Upper lobe of left lung (tissue), 6 donors: ENCODE measurements at places on chromosomes 11 and 22. TPM values are rescaled to one million over a fixed set of nuclear protein-coding genes. Genes with fewer than 3 reads are reported as not detected.

DNA sequence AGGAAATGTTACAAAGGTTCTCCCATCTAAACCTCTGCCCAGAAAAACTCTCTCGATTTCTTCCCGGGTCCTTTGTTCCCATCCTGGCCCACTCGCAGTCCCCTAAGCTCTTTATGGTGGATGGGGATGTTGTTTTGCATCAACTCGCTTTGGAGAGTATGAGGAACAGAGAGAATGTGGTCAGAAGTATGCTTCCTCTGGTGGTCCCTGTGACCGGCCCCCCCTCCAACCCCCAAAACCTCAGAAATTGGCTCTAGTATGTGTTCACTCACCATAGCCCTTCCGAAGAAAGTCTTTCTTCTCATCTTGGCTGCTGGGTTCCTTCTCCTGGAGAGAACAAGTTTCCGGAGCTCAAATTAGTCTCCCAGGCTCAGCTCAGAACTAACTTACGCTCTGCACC, 54.4 kb downstream of the GRAMD1B start:
- DNase-seq: no peak
- no peaks in the 10 kb centered on the region for H3K4me1 ChIP-seq
- no peaks in the 10 kb centered on the region for H3K27me3 ChIP-seq
- H3K36me3 ChIP-seq: no peaks in the 10 kb centered on the region

- peaks cover 23% of the 10 kb centered on the region for H3K4me1 ChIP-seq
- no peaks in the 10 kb centered on the region for H3K27me3 ChIP-seq
- no peak within 1 kb of the TSS for H3K27ac ChIP-seq
- peaks cover 10% of the 10 kb centered on the region for H3K36me3 ChIP-seq
Observed at GRCh38 chr11:118527109-118527508, at the start of gene TTC36. TSS of gene TTC36 (plus strand) at chr11:118527474. CDS start at chr11:118527495, 21 bp downstream.

MPZL2 gene
- total RNA-seq: 128 TPM

- H3K4me3 ChIP-seq: no peak overlapping the region
- H3K27me3 ChIP-seq: no peaks in the 10 kb centered on the region
- peaks cover 6% of the 10 kb centered on the region for H3K4me1 ChIP-seq
- no peak overlapping the region for H3K27ac ChIP-seq
Observed at GRCh38 chr11:117908959-117909610, 20.1 kb downstream of the TMPRSS13 start.

RFPL2 gene
- not detected for total RNA-seq

GRCh38 chr22:45515676-45516075, 13.0 kb downstream of the FBLN1 start:
- no peaks in the 10 kb centered on the region for H3K36me3 ChIP-seq
- H3K4me1 ChIP-seq: peaks cover 5% of the 10 kb centered on the region
- H3K4me3 ChIP-seq: no peak overlapping the region
- no peak overlapping the region for H3K27ac ChIP-seq
- DNase-seq: no peak
- no peaks in the 10 kb centered on the region for H3K27me3 ChIP-seq

- no peak for DNase-seq
- no peaks in the 10 kb centered on the region for H3K4me1 ChIP-seq
- no peak overlapping the region for H3K27ac ChIP-seq
- no peaks in the 10 kb centered on the region for H3K27me3 ChIP-seq
- H3K4me3 ChIP-seq: no peak overlapping the region
- H3K36me3 ChIP-seq: no peaks in the 10 kb centered on the region
Observed at GRCh38 chr22:22588485-22589164, 29.6 kb upstream of the PRAME start.

DNA sequence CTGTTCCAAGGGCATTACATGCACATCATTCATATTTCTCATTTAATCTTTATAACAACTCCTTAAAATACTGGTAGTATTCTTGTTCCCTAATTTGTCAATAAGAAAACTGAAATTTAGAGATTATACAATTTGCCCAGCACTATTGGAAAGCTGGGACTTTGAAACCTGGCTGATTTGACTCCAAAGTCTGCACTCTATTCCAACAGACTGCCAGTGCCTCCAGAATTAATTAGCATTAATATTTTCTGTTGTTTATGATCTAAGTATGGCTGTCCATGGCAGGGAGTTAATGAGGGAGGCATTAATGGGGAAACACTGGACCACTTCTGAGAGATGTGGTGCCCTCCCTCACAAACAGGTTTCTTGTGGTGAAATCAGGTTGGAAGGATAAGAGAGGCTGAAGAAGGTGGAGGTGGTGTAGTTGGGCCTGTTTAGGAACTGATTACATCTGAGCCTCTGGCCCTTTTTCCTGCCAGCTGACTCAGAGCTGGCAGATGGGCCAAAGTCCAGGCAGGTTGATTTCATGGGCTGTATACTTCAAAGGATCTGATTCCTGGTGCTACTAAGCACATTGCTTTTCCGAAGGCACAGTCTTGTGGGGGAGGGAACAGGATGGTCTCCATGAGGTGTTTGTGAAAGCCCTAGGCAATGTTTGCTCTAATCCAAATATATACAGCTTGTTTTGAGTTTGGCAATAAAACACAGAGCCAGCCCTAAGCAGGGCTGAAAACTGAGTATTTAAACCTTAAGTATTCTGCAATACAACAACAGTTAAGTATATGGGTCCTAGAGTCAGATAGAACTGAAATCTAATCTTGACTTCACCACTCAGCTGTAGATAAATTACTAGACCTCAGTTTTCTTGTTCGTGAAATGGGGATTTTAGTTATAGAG, 21.0 kb upstream of the RAB30 start:
- no peaks in the 10 kb centered on the region for H3K36me3 ChIP-seq
- H3K27me3 ChIP-seq: no peaks in the 10 kb centered on the region
- no peak overlapping the region for H3K4me3 ChIP-seq

A4GALT gene
- total RNA-seq: 17.3 TPM

DNA sequence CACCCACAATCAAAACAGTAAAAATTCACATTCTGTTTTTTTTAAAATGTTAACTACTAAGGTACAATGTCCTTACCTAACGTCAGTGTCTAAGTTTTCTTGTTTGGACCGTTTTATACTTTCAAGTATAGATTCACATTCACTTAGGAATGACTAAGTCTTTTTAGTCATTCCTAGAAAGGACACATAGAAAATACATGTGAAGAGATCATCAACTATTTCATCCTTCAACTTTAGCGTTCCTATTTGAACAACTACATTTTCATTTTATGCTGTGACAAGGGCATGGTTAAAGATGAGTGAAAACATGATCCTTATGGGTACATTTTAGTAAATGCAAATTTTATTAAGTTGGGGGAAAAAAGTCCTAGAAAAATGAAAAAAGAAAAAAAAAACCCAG, 62.8 kb downstream of the DDX10 start:
- no peaks in the 10 kb centered on the region for H3K27me3 ChIP-seq
- no peak overlapping the region for H3K27ac ChIP-seq
- H3K4me1 ChIP-seq: peaks cover 5% of the 10 kb centered on the region
- H3K4me3 ChIP-seq: no peak overlapping the region
- DNase-seq: no peak
- no peaks in the 10 kb centered on the region for H3K36me3 ChIP-seq

DNA sequence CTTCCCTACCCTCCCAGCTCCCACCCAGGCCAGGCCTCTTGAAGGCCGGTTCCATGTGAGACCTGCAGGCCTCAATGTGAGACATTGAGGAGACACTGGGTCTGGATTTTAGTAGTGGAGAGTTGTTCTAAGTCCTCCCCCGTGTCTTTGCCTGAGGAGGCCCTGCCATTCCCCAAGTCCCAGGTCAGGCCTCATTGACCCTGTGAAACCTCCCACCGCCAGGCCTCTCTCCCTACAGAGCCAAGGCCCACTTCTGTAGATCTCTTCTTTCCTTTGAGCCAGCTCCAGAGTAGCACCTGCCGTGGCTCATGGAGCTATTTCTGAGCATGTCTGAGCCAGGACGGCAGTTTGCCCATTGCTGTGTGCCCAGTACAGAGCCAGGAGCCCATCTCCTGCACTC, 1419.6 kb downstream of the TBC1D22A start:
- H3K4me1 ChIP-seq: no peaks in the 10 kb centered on the region
- no peak overlapping the region for H3K4me3 ChIP-seq
- no peaks in the 10 kb centered on the region for H3K36me3 ChIP-seq
- H3K27ac ChIP-seq: no peak overlapping the region

DNA sequence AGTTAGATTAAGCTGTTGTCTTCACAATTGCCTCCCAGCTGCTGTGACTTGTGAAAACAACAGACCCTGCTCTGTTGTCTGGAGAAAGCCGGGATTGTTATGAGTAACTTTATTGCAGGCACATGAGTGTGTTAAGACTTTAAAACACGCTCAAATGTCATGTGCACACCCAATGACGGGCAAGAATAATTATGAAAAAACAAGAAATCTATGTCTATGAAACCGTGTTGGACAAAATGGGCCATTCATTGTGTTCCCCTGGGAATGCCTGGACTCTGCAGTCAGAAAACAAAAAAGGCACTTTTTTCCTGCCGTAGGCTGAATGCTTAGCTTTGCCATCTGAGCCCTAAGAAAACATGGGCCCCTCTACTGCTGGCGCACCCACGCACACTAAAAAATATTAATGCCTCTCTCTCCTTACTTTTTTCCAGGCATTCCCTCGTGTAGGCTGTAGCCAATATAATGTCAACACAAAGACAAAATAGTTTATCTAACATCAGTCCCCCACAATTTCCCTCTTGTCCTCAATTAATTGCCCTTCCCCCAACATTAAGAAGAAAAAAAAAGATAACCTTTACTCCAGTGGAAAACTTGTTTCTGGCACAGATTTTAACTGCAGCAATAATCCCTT, 207.9 kb downstream of the SOX6 start:
- no peak for DNase-seq
- no peaks in the 10 kb centered on the region for H3K36me3 ChIP-seq
- no peaks in the 10 kb centered on the region for H3K27me3 ChIP-seq
- H3K4me3 ChIP-seq: no peak overlapping the region
- no peaks in the 10 kb centered on the region for H3K4me1 ChIP-seq

VPREB1 gene
- total RNA-seq: not detected

DNA sequence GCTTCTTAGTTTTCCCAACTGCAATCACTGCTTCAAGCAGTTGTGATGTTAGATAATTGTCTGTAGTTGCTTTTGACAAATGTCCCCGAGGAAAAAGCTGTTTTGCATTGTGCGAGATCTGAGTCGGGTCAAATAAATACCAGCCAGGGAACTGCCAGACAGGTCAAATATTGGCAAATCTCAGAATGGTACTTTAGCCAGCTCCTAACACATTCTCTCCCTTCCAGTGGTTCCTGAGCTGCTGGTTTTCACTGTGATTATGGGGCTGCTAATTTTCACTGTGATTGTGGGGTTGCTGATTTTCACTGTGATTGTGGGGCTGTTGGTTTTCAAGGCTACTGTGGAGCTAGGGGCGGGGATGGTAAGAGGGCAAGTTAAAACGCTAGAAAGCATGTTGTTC, 14.3 kb downstream of the RASSF10 start:
- H3K36me3 ChIP-seq: no peaks in the 10 kb centered on the region
- no peak overlapping the region for H3K4me3 ChIP-seq
- DNase-seq: no peak
- no peaks in the 10 kb centered on the region for H3K4me1 ChIP-seq
- H3K27ac ChIP-seq: no peak overlapping the region

DNA sequence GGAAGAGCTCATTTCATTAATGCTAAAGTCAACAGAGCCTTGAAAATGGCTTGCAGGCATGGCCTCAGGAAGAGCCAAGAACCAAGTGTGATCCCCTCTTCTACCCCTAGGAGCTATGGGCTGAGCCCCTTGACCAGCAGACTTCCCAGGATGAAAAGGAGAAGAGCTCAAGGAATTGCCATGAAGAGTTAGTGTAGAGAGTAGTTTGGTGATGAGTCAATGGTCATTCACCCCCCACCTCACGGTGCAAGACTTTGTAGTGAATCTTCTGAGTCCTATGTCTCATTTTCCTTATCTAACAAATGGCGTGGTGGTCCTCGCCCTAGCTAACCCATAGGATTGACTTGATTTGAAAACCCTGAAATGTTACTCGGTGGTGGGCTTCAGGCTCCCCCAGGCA, 422.4 kb upstream of the CADM1 start:
- no peaks in the 10 kb centered on the region for H3K27me3 ChIP-seq
- H3K4me1 ChIP-seq: peaks cover 16% of the 10 kb centered on the region
- H3K36me3 ChIP-seq: no peaks in the 10 kb centered on the region
- H3K27ac ChIP-seq: no peak overlapping the region

- H3K27me3 ChIP-seq: no peaks in the 10 kb centered on the region
- no peaks in the 10 kb centered on the region for H3K4me1 ChIP-seq
- no peaks in the 10 kb centered on the region for H3K36me3 ChIP-seq
- DNase-seq: no peak
- no peak overlapping the region for H3K27ac ChIP-seq
Observed at GRCh38 chr22:48404801-48405447, 1422.7 kb downstream of the BRD1 start.

DNA sequence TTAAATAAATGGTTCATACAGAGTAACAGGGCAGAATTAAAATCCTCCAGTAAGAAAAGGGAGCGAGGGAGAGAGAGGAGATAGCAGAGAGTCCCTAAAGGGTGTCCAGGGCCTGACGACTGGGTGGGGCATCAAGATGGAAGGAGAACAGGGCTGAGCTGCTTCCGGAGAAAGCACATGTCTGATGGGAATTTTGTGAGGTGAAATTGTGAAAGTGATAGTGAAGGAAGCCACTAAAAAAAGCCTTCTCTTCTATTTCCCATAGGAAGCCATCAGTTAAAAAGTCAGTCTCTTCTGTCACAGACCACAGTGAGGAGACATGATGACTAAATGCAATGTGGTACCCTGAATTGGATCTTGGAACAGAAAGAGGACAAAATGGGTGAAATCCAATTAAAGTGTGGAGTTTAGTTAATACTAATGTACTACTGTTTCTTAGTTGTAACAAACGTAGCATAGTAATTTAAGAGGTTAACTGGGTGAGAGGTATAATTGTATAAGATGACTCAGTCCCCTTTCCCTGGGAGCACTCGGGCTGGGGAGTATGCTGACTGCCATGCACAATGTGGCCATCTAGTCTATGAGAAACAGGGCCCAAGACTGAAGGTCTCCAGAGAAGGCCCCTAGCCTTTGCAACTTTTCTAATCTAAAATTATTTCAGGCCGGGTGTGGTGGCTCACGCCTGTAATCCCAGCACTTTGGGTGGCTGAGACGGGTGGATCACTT, 29.5 kb upstream of the FCHSD2 start:
- H3K27me3 ChIP-seq: no peaks in the 10 kb centered on the region
- no peak overlapping the region for H3K4me3 ChIP-seq
- DNase-seq: no peak
- no peak overlapping the region for H3K27ac ChIP-seq
- H3K36me3 ChIP-seq: no peaks in the 10 kb centered on the region

CARD16 gene
- total RNA-seq: 22.5 TPM

PKNOX2 gene
- total RNA-seq: 10.5 TPM

OR56A1 gene
- total RNA-seq: 0.15 TPM

GRCh38 chr22:34454598-34454997, 534.3 kb upstream of the LARGE1 start:
- no peaks in the 10 kb centered on the region for H3K27me3 ChIP-seq
- H3K36me3 ChIP-seq: no peaks in the 10 kb centered on the region
- no peak overlapping the region for H3K4me3 ChIP-seq
- no peak for DNase-seq
- no peak overlapping the region for H3K27ac ChIP-seq

RIBC2 gene
- 5.8 TPM for total RNA-seq

DNA sequence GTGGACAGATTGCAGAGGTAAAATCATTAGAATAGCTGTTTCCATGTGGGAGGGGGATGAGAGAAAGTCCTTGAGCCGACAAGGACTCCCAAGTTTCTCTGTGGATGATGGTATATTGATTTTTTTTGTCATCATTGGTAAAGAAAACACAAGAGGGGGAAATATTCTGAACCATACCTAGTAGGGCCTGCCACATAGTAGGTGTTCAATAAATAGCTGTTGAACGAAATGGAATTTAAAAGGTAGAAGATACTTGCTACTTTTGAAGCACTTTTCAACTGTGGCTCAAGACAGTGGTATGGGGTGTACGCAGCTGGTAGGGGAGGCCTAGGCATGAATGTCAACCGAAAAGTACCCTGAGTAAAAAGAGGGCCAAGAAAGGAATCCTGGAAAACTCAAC, 2.1 kb downstream of the CAVIN3 start:
- H3K27me3 ChIP-seq: no peaks in the 10 kb centered on the region
- peak overlapping the region; percentile 98 for H3K27ac ChIP-seq
- no peak for DNase-seq
- peaks cover 36% of the 10 kb centered on the region for H3K4me1 ChIP-seq
